Activated CD4-positive, CD25-positive, alpha-beta regulatory T cell treated with anti-CD3 and anti-CD28 coated beads, Interleukin-2, amount 50 U/mL, for 72 hours (primary cell): ENCODE measurements at places on chromosomes 11 and 22.

- no peak for DNase-seq
Measured at GRCh38 chr22:30251711-30252110, 5.2 kb upstream of the LIF start.

- no peak for DNase-seq
Measured at GRCh38 chr22:42439821-42440674, 7.8 kb upstream of the NFAM1 start.

DNA sequence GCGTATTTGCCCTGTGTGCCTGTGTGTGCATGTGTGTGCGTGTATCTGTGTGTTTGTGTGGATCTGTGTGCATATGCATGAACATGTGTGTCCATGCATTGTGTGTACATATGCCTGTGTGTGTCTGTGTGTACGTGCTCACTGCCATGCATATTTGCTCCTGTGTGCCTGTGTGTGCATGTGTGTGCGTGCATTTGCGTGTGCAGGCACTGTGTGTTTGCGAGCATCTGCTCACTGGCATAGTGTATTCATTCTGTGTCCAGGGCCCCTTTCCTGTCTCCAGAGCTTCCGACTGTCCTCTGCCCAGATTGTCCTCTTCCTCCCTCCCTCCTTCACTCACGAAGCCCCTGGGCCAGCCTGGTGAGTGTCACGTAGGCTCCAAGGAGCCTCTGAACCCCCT lies 5.8 kb downstream of the EMID1 start:
- no peak for DNase-seq

GRCh38 chr22:48372390-48372789 lies 1455.3 kb downstream of the BRD1 start:
- no peak for DNase-seq

DNA sequence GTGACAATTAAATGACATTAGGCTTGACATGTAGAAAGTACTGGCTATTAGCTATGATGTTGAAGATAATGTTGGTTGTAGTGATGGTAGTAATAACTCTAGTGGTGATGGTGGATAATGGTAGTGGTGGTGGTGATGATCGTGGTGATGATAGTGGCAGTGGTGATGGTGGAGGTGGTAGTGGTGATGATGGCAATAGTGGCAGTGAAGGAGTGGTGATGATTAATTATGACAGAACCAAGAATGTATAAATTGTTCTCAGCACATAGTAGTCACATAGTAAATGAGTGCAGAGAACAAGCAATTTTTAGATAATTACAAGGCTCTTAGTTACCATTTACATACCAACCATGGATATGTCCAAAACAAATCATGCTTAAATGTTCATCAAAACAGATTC lies 5.3 kb upstream of the CD44 start:
- DNase-seq, result no peak
